ENCODE measurements at places on chromosomes 5 and 9.

- no peak for DNase-seq
These were observed 14.8 kb downstream of the ACO1 start for GRCh38 chr9:32399110-32399815.

- no peak for DNase-seq
These were observed 116.0 kb downstream of the NMUR2 start for GRCh38 chr5:152288917-152289595.

- peak; percentile 53 for DNase-seq
These were observed 4.5 kb upstream of the CARD19 start for GRCh38 chr9:93091453-93092081.

GRCh38 chr5:134003817-134004625 is 754 bp downstream of the VDAC1 start:
- peak; percentile 51 for DNase-seq

- no peak for DNase-seq
These were observed 360 bp upstream of the ZCCHC10 start for GRCh38 chr5:133026664-133027153.

DNA sequence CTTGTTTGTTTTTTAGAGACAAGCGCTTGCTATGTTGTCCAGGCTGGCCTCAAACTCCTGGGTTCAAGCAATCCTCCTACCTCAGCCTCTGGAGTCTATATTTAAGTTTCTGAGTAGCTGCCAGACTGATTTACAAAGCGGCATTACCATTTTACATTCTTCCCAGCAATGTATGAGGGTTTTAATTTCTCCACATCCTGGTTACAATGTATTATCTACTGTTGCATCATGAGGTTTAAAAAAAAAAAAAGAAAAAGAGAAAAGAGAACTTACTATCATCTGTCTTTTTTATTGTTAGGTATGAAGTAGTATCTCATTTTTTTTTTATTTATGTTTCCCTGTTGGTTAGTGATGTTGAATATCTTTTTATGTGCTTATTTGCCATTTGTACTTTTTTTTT is 18.9 kb upstream of the CLINT1 start:
- no peak for DNase-seq

DNA sequence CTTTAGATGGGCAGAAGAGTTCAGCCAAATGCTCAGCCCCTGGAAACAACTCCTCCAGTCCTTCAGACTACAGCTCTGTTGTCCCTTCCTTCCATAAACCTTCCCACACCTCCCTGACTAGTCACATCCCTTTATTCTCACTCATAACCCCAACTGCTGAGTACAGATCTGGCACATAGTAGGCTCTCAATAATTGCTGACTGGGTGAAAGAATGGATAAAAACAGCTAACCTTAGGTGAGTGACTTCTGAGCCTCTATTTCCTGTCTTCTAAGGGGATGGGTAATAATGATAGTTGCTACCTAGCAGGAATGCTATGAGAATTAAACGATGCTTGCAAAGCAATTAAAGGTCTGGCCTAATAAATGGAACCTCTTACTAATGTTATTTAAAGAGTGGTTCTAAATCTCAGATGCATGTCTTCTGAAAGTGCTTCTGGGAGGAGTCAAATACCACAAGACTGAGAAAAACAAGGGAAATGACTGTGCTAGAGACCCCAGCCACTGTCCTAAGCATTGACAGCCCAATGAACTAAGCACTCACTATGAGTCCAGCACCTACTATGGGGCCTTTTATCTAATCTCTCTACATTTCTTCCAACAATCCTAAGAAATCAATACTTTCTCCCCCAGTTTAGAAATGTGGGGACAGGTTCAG is 2.5 kb upstream of the NR6A1 start:
- no peak for DNase-seq

GRCh38 chr5:28027851-28028250 is 989.5 kb upstream of the CDH9 start:
- DNase-seq: no peak

GRCh38 chr9:128191406-128192046 is at the start of gene CIZ1:
TSS of gene CIZ1 (minus strand) at chr9:128191572. CDS start at chr9:128190857, 715 bp downstream.
- peak; percentile 79 for DNase-seq

- no peak for DNase-seq
These were observed 387.4 kb downstream of the ACTL7B start for GRCh38 chr9:108468364-108468763.

- peak; percentile 33 for DNase-seq
These were observed 125.3 kb upstream of the ABCA1 start for GRCh38 chr9:105053209-105053652.

GRCh38 chr9:135566552-135566951 is 5.0 kb downstream of the PAEP start:
- DNase-seq: no peak

DNA sequence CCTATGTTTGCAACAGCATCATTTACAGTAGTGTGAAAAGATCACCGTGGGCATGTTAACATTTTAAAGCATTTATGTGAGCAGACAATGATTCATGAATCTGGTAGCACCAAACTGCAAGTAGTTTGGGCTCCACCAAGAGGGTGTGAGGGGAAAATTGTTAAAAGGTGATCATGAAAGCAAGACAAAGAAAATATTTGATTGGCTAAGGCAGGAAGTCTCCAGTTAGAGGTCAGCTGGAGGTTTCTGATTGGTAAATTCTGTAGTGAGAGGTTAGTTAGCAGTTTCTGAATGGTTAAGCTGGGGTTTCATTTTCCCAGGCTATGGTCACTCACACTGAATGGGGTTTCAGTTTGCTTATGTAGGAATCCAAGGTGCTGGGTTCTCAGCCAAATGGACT is 13.5 kb upstream of the DRD1 start:
- no peak for DNase-seq

- DNase-seq: no peak
These were observed 34.8 kb downstream of the TRPC7 start for GRCh38 chr5:136330353-136331038.

DNA sequence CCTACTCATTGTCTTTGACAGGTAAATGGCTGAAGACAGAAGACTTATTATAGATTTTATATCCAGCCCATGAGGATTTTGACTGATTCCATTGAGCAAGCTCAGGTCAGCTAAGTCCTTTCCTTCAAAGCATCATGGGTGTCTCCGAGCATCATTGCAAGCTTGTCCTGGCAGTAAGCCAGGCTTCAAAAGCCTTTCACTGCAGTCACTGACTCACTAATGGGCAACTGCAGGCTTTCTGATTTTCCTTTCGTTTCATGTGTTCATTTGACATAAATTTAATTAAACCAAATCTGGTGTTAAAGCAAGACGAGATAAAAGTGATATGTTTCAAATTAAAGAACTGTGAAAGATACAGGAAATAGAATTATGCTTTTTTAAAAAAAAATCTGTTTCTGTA is 426.2 kb downstream of the ANXA1 start:
- no peak for DNase-seq

- DNase-seq: no peak
These were observed 202.3 kb upstream of the OR13F1 start for GRCh38 chr9:104301755-104302154.

- DNase-seq: no peak
These were observed 11.4 kb upstream of the TEX48 start for GRCh38 chr9:114693248-114693855.

GRCh38 chr5:172477466-172477865 is 23.1 kb upstream of the SH3PXD2B start:
- no peak for DNase-seq

GRCh38 chr5:6659941-6660684 is 26.9 kb downstream of the SRD5A1 start:
- DNase-seq: no peak

- no peak for DNase-seq
These were observed 87.6 kb downstream of the SEMA6A start for GRCh38 chr5:116487045-116487444.

DNA sequence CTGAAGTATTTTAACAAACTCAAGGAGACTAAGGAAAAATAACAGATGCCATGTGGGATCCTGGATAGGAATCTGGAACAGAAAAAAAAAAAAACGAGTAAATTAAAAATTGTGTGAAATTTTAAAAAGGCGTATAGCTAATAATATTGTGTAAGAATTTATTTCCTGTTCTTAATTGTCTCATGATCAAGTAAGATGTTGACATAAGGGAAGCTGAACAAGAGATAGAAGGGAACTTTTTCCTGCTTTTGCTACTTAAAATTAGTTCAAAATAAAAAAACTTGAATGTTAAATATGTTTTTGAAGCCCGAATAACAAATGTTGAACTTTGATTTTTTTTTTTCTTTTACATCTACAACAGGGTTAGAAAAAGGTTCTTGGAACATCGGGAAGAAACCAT is 10.5 kb downstream of the SNAPC3 start:
- DNase-seq: no peak

DNA sequence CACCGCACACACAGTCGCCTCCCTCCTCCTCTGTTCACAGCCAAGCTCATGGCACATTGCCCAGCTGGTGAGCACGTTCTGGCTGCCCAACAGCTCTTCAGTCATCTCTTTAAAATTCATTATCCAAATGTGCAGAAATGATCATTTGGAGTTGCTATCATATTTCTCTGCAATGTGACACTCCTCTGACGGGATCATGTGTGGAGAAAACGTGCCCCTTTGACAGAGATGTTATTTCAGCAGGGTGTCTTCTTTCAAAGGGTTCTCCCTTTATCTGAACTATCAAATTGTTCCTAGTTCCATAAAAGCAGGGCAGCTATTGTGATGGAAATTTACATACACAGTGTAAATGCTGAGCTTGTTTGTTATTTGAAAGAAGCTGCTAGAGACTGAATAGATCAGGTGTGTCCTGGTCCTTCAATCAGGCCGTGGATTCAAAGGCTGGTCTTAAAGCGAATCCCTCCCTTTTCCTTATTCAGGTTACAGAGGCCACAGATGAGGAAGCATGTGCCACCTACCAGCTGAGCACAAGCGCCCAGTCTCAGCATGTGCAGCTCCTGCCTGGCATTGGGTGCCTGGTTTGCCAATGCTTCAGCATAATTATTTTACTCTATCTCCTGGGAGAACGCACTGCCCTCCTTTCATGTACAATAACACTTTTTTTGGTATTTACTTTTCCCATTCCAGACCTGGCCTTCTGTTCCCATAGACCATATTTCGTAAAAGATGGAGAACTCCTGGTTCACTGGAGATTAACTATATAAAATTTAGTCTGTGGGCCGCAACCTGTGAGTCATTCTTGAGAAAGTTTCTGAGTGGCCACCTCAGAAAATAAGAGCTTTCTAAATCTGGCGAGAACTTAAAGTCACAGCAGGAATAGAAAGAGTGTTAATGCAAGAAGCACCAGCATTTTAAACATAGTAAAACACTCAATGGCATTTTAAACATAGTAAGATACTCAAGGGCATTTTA is 433.7 kb downstream of the ENC1 start:
- DNase-seq: no peak

DNA sequence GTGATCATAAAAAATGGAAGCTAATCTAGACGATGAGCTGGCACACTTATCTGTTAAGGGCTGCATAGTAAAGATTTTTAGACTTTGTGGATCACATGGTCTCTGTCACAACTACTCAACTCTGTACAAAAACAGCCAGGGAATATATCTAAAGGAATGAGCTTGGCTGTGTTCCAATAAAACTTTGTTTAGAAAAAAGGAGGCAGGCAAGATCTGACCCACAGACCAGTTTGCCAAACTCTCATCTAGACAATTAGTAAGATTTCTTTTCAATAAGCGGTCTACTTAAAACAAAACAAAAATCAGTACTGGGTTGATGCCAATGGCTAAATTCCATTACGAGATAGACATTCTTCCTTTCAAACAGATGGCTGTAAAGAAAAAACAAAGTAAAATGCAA is 53.0 kb upstream of the RETREG1 start:
- DNase-seq: no peak

DNA sequence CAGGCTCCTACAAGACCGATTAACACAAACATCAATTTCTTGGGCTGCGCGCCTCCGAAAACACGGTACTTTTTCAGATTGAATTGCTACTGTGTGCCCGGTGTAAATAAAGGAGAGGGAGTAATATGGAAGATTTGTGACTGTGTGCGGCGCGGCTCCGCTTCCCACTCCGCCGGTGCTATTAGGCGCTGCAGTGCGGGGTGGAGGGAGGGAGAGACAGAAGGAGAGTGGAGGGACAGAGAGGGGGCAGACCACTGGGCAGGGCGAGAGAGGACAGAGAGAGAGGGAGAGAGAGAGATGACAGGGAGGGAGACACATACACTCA is 24.7 kb upstream of the RNU6ATAC start:
- no peak for DNase-seq

DNA sequence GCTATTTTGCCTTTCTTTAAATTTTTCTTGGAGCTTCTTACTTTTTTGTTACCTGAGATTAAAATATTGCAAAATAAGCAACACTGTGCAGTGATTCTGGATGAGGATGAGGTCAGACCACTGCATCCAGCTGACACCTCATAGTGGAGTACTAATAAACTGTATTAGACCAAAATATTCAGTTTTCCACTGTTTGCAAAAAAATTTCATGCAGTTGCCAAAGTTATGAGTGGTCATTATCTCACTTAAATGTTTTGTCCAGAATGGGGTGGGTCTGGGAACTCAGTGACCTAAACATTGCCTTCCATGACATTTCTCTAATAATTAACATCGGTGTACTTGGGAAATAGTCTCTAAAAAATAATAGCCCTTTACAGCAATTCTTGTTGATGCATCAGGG is 143.8 kb downstream of the ADAMTSL1 start:
- DNase-seq: no peak

GRCh38 chr9:73284377-73284776 is 132.7 kb downstream of the ANXA1 start:
- no peak for DNase-seq

GRCh38 chr5:178338126-178338749 is 105.6 kb upstream of the PHYKPL start:
- no peak for DNase-seq

GRCh38 chr9:88391921-88392320 is 3.7 kb downstream of the SPIN1 start:
- DNase-seq: no peak

DNA sequence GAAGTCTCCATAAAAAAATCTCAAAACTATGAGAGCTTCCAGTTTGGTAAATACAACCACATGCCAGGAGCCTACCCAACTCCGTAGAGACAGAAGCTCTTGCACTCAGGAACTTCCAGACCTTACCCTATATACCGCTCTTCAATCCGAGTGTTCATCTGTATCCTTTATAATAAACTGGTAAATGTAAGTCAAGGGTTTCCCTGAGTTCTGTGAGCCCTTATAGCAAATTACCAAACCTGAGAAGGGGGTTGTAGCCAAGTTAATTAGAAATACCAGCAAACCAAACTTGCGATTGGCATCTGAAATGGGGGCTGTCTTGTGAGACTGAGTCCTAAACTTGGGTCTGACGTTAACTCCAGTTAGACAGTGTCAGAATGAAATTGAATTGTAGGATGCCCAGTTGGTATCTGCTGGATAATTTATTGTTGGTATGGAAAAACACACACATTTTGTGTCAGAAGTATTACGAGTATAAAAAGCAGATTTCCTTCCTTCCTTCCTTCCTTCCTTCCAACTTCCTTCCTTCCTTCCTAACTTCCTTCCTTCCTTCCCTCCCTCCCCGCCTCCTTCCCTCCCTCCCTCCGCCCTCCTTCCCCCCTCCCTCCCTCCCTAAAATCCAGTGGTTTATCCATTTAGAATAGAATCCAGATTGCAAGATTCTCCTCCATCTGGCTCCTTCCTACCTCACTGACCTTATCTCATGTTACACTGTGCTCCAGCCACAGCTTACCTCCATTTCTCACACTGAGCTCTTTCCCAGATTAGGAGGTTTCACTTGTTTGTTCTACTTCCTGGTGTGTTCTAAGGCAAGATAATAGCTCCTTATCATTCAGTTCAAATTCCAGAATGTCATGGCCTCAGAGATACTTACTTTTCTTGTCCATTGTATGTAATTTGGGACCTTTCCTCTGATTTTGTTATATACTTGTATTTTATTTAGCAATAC is 196.7 kb downstream of the WDR70 start:
- DNase-seq: no peak

GRCh38 chr5:174065528-174066197 is 20.2 kb downstream of the NSG2 start:
- no peak for DNase-seq

GRCh38 chr9:94787266-94787665 is 60.8 kb downstream of the AOPEP start:
- DNase-seq: peak; percentile 22
